ENCODE measurements at places on chromosomes 5 and 9.

- no peak for DNase-seq
These were observed 27.3 kb downstream of the CFAP90 start for GRCh38 chr5:7823594-7823993.

DNA sequence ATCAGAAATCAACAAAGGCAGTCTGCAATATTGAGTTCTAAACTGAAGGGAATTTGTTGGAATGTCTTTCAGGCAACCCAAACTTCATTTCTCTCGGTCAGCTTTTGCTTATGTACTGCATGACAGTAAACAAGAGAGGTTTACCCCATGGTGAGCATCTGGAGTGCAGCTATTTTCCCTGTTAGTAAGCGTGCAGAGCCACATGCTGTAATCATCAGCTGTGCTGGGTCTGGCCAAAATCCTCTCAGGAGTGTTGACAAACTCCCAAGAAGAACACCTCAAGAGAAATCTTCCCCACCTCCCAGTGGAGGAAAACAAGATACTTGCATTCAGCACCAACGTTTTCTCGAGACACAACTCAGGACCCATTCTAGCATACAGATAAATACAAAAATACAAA is 83.6 kb upstream of the ADAMTSL1 start:
- no peak for DNase-seq

DNA sequence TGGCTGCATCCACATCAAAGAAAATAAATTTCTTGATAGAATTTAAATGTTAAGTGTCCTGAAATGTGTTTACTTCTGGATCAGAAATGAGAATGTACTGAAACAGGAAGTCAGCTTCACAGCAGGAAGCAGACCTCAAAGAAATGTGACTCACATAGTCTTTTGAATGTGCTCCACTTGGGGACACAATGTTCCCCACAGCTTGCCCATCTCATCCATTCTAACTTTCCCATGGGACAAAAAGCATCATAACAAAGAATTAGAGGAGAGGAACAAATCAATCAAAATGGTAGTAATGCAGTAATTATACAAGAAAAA is 85.7 kb downstream of the GRAMD2B start:
- no peak for DNase-seq

DNA sequence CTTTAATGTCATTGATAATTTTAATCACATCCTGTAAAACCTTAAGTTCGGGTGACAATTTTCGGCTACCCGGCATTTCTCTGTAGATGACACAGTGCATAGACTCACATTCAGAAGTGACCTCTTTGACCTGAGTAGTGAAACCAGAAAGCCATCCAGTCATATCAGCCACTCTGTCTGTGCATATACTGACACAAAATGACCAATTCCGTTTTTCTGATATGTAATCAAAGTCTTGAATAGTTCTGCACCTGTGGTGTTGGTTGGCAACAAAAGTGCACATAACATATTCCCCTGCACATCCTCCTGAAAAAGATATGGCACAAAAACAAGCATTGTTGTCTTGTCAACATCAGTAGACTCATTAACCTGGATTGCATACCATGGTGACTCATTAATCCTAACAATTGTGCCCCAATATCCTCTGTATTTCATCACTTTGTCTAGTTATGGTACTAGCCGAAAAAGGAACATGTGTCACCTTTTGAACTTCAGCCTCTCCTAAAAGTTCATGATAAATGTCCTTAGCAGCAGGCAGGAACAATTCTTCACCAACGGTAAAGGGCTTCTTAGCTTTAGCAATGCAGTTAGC is 4.6 kb upstream of the HNRNPA0 start:
- DNase-seq = no peak

DNA sequence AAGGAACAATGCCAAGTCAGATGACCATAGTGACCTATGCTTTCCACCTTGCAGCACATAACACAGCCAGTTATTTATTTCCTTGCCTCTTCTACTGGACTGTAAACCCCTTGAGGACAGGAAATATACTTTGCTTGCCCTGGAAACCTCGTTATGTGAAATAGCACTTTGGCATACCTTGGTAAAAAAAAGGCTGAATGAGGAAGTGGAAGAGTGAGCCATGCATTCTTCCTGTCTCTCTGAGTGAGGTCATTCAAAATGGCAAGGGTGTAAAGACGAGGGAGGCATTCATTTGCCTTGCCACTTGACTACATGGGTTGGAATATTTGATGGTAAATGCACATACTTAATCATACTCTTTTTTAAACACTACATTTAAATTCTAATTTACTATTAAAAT is 42.8 kb upstream of the SVEP1 start:
- no peak for DNase-seq

- DNase-seq = no peak
These were observed 30.2 kb upstream of the DUSP1 start for GRCh38 chr5:172801179-172801671.

GRCh38 chr5:118789366-118789765 is 199.0 kb downstream of the DTWD2 start:
- DNase-seq = no peak
